ENCODE measurements at places on chromosomes 2 and 18. TPM values are rescaled to one million over a fixed set of nuclear protein-coding genes. Genes with fewer than 3 reads are reported as not detected.

Gene TMEM200C
- total RNA-seq = 1.0 TPM

Gene CHN1
- total RNA-seq = 23.8 TPM

Gene WDPCP
- total RNA-seq = 27.3 TPM

Gene NYAP2
- total RNA-seq = 0.05 TPM

Gene CAPN13
- total RNA-seq = not detected

Gene STON1
- total RNA-seq = 6.7 TPM

DNA sequence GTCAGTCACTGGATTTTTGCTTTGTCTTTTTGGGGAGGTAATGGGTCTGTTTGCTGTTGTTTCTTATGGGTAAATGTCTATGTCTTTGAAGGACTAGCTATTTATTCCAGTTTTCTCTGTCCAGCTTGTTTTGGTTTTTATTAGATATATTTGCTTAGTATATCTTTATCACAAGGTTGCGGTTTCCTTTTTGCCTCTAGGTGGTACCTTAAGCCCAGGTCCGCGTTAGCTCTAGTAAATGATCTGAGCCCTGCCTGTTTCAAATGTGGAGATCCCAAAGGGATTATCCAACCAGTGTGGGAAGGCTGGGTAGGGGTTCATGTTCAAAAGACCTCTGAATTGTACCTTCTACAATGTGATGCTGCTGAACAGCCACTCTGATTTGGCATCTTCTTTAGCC lies 114.5 kb downstream of the MYO3B start:
- DNase-seq = no peak

GRCh38 chr2:2270808-2271415 lies 60.2 kb downstream of the MYT1L start:
- no peak for DNase-seq

DNA sequence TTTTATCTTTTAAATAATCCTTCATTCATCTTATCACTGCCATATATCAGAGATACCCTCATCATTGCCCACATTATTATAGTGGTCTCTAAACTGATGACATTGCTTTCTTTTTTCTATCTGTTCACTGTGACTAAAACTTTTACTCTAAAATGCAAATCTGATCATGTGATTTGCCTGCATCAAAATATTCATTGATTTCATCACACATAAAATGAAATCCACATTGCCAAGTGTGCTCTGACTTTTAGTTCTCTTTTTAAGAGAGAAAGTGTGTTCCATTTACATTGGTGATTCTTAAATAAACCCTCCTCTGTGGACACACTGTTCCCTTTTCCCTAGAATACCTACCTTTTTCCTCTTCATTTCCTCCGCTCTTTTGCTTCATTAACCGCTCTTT lies 7.5 kb downstream of the REL start:
- no peak for DNase-seq

- DNase-seq = no peak
Measured at GRCh38 chr18:72410399-72410798, 133.7 kb downstream of the CBLN2 start.

- peak; percentile 86 for DNase-seq
Measured at GRCh38 chr2:54629914-54630857, 93.3 kb upstream of the EML6 start.

- no peak for DNase-seq
Measured at GRCh38 chr2:37676274-37676673, 4.8 kb upstream of the CDC42EP3 start.

DNA sequence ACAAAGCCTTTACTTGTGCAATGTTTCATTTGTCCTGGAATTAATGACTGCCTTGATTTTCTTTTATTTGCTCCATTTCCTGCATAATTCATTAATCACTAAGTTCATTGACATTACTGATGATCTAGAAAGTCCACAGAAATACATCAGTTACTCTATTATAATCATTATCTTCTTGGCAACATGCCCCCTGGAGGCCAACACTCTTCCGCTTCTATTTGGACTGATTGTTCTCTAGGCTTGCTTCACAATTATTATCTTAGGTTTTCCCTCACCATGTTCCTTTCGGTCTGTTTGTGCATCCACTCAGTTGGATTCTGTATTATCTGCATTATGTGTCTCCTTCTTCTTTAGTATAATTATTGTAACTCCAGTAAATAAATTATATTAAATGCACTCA lies 461.0 kb upstream of the CDH2 start:
- DNase-seq = no peak

All from cardiac septum (tissue), 1 donor.